CD4-positive, alpha-beta T cell treated with Interleukin-6 at 100 ng/mL for 8 hours (primary cell): ENCODE measurements at places on chromosomes 5 and 9.
A peak's percentile ranks its signal among the peaks of the same experiment; 100 is the strongest.

DNA sequence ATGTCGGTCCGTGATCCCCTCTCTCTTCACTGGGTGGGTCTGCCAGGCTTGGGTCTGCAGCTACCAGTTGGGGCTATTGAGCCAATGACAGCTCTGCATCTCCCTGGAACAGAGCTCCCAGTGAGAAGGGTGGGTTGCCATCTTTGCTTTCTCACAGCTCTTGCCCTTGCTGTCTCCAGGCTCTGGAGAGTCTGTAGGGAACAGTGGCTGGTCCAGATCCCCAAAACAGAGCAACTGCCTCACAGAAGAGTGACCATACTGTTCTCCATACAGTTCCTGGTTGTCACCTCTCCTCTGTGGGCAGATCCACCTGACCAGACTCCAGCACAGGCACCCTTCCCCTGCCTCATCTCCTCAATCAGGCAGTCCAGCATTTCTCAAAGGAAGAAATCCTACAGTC, 5.2 kb upstream of the IFNA17 start:
- DNase-seq: no peak

DNA sequence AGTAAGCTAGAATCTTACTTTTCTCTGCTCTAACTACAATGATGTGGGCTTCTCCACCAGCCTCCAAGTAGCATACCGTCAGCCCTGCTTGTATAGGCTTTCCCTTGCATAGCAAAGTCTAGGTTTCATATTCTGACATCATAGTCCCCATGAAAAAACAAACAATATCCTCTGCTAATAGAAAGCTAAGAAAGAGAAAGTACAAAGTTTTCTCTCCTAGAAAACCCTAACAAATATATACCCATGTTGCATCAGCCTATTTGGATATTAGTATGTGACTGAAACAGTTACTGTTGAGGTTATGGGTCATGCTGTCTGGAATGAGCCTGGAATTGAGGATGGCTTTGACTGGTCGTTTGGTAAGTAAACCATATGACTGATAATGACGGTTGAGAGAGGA, 1696.0 kb downstream of the MAT2B start:
- no peak for DNase-seq

DNA sequence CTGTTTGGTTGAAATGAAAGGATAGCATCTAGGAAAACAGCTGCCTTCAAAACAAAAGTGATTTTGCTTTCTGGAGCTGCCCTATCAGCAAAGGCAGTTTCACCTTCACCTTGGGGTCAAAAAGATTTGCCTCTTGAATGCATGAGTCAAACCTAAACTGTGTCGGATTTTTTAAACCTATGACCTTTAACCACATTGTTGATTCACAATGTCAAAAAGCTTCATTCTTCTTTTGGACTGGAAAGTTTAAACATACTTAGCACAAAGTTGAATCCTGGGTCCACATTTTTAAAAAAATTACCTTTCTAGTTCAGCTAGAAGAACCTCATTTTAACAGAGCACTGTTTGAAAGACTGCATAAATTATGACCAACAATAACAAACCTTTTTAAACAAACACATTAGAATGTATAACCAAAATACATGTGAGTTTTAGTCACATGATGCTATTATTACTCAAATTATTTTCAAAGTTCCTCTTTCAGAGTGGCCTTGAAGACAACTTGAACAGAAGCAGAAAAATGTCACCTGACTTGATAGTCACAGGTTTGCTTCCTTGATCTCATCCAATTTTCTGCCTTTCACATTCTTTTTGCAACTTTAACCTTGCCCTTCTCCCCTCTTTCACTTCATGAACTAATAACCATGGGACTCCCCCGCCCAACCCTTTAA, 109.7 kb upstream of the LHFPL2 start:
- DNase-seq: no peak

DNA sequence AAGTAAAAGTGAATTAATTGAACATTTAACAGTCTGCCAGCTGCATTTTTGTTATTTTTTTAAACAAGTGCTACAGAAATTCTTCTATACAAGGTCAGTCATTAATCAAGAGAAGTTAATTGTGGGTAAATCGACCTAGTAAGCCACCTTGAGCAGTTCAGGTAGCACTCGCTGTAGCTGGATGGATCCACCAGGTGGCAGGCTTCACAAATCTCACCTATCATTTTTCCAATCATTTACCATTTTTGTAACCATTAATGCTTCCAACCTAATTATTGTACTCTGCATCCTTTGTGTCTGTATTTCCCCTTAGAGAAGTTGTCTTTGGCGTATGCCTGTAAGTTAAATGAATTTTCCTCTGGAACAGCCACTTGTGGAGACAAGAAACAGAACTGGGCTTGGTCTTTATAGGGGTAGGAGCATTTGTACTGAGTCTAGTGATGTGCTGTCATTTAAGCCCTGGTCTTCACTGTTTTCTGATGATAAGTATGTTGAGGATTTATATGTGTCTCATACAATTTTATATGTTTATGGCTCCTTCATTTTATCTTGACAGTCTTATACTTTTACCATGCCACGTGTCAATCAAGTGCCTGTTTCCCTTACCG, 39.5 kb downstream of the CD180 start:
- peak; percentile 61 for DNase-seq

- peak; percentile 19 for DNase-seq
These were observed 8.4 kb upstream of the CERCAM start for GRCh38 chr9:128412120-128412790.

- DNase-seq: no peak
These were observed 15.4 kb upstream of the RASA1 start for GRCh38 chr5:87252283-87252605.

- DNase-seq: no peak
These were observed 24.8 kb upstream of the PDCD1LG2 start for GRCh38 chr9:5485378-5486085.

GRCh38 chr5:52943808-52944207, 45.3 kb upstream of the ITGA2 start:
- DNase-seq: no peak

GRCh38 chr5:126858441-126858840, 81.5 kb downstream of the LMNB1 start:
- DNase-seq: no peak

- no peak for DNase-seq
These were observed 9.3 kb downstream of the HMGXB3 start for GRCh38 chr5:150009671-150010387.

DNA sequence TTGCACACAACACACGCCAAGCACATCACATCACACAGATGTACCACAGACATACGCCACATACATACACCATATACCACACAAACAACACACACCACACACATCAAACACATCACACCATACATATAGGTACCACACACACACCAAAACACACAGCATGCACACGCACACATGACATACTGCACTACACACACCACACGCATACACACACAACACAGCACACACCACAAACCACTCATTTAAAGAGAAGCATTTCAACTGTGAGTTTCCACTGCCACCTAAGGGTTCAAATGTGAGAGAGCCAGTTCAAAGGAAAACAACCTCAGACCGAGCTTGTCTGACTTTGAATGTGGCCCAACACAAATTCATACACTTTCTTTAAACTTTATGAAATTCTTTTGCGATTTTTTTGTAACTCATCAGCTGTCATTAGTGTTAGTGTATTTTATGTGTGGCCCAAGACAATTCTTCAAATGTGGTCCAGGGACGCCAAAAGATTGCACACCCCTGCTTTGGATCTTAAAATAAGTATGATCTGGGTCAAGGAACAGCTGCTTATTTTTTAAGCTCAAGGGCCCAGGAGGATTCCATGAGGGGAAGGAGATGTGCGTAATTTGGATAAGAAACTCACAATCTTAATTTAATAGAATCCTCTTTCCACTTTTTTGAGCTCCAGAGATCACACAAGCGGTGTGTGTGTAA, 494.6 kb downstream of the GADD45G start:
- no peak for DNase-seq

- DNase-seq: no peak
These were observed 324.8 kb downstream of the PRELID2 start for GRCh38 chr5:145510324-145510723.

- DNase-seq: no peak
These were observed 47.8 kb upstream of the CTXN3 start for GRCh38 chr5:127601111-127601510.

DNA sequence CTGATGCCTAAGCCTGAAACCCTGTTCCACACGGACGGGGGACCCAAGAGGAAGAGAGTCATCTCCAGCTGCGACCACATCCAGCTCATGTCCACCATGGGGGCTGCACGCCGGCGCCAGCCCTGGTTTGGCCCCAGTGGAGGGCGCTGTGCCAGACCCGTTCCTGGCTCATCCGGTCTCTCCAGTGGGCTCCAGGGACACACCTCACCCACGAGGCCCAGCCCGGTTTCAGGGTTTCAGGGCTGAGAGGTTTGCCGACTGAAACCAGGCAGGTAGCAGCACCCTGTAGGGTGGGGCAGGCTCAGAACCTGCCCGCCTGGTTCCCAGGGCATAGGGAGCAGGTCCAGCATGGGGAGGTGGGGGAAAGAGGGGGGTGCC, 71.4 kb upstream of the STXBP1 start:
- DNase-seq: no peak

GRCh38 chr5:176188085-176188484, 50.1 kb upstream of the SIMC1 start:
- no peak for DNase-seq

- no peak for DNase-seq
These were observed 85.0 kb downstream of the LURAP1L start for GRCh38 chr9:12859704-12860251.

- no peak for DNase-seq
These were observed 240.7 kb upstream of the NREP start for GRCh38 chr5:111997711-111998110.

- DNase-seq: no peak
These were observed 318.7 kb downstream of the ASTN2 start for GRCh38 chr9:117096138-117096537.

DNA sequence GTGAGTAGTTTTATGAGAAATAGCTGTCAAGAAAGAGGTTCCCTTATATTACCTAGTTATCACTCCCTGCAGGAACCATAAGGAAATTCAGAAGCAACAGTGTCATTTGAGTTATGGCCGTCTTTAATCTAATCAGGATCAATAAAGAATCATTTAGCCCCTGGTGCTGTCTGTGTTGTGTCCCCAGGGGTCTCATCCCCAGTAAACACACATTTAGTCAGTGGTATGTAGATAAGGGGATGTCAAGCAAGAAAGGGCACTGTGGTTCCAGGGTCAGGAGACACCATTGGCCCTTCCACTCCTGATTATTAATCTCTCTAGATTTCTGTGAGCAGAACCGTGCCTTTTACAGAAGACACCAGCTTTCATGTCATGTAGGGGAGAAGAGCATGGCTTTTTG, 158.0 kb upstream of the SEMA6A start:
- DNase-seq: no peak

- DNase-seq: no peak
These were observed 403 bp downstream of the KIF2A start for GRCh38 chr5:62306323-62306895.

DNA sequence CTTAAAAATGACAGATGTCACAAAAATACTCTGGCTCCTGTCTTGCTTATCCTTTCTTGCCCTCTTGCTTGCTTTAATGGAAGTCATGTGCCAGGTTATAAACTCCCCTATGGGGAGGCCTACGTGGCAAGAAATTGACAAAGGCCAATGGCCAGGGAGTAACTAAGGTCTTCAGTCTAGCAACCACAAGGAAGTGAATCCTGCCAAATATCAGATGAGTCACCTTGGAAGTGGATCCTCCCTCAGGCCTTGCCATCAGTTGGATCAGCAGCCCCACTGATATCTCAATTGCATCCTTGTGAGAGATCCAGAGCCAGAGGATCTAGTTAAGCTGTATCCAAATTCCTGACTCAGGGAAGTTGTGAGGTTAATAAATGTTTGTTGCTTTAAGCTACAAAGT, 82.8 kb downstream of the CAAP1 start:
- no peak for DNase-seq

DNA sequence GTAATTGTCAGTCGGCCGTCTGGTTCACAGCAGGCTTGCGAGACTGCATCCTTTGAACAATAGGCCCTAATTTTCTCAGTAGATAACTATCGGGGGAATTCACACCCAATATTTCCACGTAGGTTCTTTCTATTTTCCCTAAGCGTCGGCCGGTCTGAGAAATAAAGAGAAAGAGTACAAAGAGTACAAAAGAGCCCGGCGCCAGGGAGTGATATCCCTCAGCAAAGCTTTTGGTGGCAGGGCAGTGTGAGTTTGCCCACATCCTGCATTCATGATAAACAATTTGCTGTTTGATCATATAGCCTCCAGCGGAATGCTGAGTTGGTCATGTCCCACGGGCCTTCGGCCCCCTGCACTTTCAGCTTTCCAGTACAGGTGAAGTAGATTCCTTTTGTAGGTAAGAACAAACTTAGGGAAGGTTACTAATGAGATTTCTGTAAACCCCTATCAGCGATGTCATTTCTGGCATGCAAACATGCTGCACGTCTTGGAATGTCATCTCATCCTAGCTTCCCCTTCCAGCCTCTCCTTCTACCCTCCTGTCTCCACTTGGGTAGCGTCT, 4.7 kb upstream of the PTGR1 start:
- no peak for DNase-seq

- no peak for DNase-seq
These were observed 1010.2 kb upstream of the DMAC1 start for GRCh38 chr9:8809741-8810140.

DNA sequence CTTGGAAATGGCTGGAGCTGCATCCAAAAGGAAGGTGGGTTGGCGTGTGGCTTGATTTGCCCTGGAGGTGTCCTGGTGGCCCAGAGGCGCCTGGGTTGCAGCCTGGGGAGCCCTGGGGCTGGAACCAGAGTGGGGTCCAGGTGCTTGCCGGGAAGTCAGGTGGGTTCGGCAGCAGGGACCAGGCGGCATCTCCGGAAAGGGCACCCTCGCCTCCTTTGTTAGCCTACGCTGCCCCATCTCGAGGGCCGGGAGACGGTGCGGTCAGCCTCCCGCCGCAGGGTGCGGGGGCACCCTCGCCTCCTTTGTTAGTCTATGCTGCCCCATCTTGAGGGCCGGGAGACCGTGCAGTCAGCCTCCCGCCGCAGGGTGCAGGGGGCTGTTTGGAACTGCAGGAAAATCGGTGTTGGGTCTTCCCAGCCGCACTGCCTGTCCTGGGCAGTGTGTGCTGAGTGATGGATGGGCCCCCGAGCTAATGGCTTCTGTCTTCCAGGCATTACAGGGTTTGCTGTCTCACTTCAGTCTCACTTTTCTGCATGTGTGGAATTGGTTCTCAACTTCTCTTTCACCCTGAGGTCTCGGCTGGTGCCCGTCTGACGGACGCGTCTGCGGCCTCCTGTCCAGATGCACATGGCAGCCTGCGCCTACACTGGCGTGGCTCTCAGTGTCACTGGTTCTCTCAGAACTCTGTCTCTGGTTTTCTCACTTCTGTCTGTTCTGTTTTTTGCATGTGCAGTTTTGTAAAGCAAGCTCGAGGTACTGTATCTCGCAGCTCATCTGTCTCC, 139.0 kb downstream of the CACNA1B start:
- no peak for DNase-seq

DNA sequence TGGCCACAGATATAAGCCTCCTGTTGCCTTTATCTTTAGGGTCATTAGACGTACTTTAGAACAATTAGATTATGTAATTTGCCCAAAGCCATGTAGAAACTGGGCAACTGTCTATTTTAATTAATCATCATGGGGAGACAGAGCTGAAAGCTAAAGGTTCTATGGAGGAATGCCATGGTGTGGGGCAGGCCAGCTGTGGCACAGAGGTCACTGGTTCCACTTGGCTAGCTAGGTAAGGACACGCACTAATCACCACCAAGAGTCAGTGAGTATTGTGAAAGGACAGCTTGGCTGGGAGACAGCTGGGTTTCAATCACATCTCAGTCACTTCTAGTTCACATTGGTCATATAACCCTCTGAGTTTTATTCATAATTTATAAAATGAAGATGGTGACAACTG, 81.7 kb downstream of the HMHB1 start:
- DNase-seq: no peak
